Cerebellum (tissue), 4 donors: ENCODE measurements at places on chromosomes 11 and 22. TPM values are rescaled to one million over a fixed set of nuclear protein-coding genes. Genes with fewer than 3 reads are reported as not detected.

POU2AF3 gene
- total RNA-seq: 0.73 TPM

ZNF280B gene
- total RNA-seq: 4.8 TPM

DRICH1 gene
- total RNA-seq: 2.5 TPM

- no peak for DNase-seq
These were observed 600.6 kb downstream of the BUD13 start for GRCh38 chr11:116172156-116172555.

DNA sequence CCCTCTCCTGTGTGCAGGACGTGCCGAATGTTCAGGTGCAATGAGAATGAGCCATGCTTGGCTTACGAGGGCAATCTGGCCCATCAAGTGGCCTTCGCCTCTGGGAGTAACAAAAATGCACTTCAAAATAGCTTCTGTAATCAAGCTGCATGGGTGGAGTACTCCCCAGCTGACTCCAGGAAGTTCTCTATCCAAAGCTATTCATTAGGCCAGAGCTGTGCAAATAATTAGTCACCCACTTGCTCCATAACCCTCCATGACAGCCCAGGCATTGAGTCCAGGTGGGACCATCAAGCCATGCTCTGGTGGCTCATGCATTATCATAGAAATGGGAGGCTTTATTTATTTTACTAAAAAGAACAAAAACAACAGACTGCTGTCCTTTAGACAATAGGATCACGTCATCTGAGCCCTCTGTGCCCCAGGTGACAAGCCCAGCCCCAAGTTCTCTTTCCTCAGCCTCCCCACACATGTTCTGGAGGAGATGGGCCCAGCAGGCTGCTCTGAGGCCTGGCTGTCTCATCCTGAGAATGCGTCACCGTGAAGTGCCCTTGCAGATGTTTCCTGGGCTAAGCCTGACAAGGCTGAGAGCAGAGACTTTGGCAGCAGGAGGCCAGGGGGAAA is 244.7 kb downstream of the ETS1 start:
- no peak for DNase-seq
